Activated naive CD4-positive, alpha-beta T cell (primary cell): ENCODE measurements at places on chromosomes 6 and 20.

DNA sequence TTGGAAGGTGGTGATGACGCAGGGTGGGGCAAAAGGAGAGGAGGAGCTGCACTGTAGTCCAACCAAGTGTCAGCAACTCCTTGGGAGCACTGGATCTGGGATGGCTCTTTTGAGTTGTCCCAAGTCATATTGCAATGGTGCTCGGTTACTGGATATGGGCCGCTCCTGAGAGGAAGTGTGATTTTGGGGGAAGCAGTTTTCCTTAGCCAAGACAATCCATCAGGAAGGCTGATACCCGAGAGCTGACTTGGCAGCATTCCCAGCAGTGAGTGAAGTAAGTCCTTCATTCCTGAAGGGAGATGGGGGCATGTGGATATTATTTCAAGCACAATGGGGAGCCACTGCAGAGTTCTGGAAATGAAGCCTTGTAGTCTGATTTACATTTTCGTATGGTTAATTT lies 354.1 kb downstream of the RFPL4B start:
- DNase-seq: no peak

DNA sequence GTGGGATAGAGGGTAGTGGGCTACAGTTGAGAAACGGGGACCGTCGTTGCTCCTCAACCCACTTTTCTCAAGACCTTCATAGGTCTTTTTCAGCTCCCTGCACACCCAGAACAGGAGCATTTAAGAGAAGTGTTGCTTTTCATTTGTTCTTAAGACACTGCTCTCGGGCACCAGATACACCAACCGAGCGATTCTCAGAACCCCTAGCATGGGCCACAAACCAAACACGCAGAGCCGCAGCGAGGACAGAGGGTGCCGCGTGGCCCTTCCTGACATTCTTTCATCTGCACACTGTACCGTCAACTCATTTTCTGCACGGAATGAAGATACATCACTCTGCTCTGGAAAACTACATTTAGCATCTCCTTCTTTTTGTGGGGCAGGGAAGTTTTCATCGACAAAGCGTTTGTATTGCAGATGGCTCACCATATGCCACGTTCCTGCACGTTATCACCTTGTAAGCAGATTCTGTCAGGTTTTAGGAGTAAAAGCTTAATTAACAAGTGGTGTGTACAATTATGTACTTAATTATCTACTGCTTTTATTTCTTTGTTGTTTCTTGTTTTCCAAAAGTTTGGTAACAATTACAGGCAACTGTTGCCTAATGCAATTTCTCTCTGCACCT lies 70.4 kb upstream of the MLN start:
- DNase-seq: no peak

DNA sequence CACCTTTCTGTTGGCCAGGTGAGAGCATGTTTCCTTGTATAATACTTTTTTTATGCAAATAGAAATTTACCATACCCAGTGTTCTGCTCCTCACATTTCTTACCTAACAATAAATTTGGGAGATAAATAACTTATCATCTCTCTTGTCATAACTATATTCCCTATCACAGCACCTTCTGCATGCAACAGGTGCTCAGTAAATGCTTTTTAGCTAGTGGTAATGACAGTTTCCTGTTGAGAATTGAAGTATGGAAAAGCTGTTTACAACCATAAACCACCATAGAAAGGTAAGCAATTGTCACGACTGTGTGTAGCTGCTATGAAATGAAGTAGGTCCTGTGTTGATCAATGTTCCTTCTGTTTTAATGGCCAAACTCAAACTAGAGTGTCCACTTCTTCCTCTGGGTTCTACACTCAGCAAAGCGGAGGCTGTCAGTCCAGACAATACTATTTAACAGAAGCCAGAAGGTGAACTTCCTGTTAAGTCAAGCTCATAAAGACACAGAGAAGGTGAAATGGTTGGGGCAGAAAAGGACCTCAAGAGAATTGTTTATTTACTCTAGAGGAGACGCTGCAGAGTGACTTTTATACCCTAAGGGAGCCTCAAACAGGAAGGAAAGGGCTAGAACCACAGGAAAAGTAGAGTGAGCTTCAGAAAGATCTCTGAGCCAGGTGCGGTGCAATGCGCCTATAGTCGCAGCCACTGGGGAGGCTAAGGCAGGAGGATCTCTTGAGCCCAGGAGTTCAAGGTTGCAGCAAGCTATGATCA lies 84.0 kb upstream of the SLC22A16 start:
- DNase-seq: no peak

GRCh38 chr6:15909290-15910070 lies 219.4 kb upstream of the MYLIP start:
- no peak for DNase-seq

DNA sequence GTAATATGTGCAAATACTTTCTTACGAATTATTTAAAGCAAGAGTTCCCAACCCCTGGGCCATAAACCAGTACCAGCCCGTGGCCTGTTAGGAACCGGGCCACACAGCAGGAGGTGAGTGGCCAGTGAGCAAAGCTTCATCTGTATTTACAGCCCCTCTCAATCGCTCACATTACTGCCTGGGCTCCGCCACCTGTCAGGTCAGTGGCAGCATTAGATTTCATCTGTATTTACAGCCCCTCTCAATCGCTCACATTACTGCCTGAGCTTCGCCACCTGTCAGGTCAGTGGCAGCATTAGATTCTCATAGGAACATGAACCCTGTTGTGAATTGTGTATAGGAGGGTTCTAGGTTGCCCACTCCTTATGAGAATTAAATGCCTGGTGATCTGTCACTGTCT lies 142.0 kb downstream of the RNASET2 start:
- no peak for DNase-seq

GRCh38 chr6:73556836-73557235 lies 36.0 kb upstream of the EEF1A1 start:
- no peak for DNase-seq

GRCh38 chr6:155257796-155258195 lies 6.0 kb upstream of the CLDN20 start:
- DNase-seq: no peak

GRCh38 chr20:52994184-52994970 lies 22.2 kb downstream of the TSHZ2 start:
- DNase-seq: no peak

GRCh38 chr6:136745300-136745699 lies 47.0 kb downstream of the MAP3K5 start:
- no peak for DNase-seq

GRCh38 chr6:157075549-157076450 lies 247.5 kb downstream of the TMEM242 start:
- no peak for DNase-seq

DNA sequence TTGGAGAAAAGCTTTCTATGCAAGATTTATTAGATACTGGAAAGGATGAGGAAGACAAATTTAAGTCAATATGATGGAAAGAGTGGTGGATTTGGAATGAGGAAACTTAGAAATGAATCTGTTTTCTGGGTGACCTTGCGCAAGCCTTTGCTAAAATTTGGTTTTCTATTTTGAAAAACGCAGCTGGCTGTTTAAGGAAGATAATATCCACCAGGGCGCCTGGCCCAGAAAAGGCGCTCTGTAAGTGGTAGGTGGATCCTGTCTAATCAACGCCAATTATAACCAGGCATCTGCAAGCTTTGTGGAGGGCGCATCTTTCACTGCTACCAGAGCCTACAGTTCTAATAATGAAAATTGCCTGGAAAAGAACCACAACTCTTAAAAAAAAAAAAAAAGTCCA lies 398 bp upstream of the SPATS1 start:
- DNase-seq: no peak

DNA sequence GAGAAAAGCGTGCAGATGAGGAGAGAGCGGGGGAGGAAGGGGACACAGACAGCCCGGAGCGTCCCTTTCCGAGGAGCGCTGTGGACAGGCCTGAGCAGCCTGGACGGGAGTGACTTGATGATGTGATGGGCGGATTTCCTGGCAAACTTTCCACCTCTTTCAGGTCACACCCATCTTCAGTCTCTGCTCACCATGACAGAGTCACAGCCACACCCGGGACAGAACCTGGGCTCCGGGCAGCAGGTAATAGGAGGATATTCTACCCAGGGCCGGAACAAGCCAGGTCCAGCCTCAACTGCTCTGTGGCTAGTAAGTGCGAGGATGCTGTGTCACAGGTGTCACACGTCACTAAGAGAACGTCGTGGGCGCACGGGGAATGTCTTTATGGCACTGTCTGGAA lies 84.3 kb downstream of the THBS2 start:
- DNase-seq: no peak

- DNase-seq: peak; percentile 33
Observed at GRCh38 chr20:51531141-51531710, 11.3 kb downstream of the NFATC2 start.

DNA sequence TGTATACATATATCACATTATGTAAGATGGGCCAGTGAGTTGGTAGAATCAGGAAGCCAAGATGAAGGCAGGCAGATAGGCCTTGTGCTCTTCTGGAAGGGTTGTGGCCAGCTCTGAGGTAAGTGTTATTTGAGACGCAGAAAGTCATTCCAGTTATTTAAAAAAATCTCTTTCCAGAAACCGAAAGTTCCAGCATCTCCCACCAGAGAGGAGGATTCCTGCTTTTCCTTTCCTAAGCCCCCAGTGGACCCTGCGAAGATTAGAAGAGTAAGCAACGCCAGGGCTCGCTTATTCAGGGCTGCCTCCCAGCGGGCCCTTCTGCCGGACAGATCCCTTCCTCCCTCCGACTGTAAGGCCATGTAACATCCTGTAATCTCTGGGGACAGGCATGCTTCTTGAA lies 20.4 kb downstream of the ARMC2 start:
- DNase-seq: no peak
